ENCODE measurements at places on chromosomes 3 and 15.
A peak's percentile ranks its signal among the peaks of the same experiment; 100 is the strongest.

- peak; percentile 92 for DNase-seq
Observed at GRCh38 chr3:125062904-125063618, 7.3 kb upstream of the HEG1 start.

- DNase-seq = peak; percentile 28
Observed at GRCh38 chr3:28050885-28051284, 190.5 kb upstream of the CMC1 start.

GRCh38 chr3:87298111-87298718 lies 21.8 kb upstream of the POU1F1 start:
- DNase-seq = no peak

- no peak for DNase-seq
Observed at GRCh38 chr15:84098604-84099003, 137.0 kb upstream of the GOLGA6L4 start.

DNA sequence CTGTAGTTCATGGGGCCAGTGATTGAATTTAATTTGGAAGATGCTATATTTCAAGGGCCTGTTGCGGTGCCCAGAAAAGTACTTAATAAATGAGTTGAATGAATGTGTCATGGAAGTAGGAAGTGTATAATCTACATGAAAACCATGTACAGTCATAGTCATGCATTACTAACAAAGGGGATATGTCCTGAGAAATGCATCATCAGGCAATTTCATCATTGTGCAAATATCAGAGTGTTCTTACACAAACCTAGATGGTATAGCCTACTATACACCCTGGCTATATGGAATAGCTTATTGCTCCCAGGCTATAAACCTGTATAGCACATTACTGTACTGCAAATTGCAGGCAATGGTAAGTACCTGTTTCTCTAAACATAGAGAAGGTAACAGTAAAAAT lies 10.7 kb upstream of the MYO5C start:
- peak; percentile 8 for DNase-seq
